Lung microvascular endothelial cell (primary cell): ENCODE measurements at places on chromosomes 2 and 18. TPM values are rescaled to one million over a fixed set of nuclear protein-coding genes. Genes with fewer than 3 reads are reported as not detected.

The DNAJC5G gene
- 0.44 and 1.4 TPM in 2 replicates for total RNA-seq

The PID1 gene
- under 0.01 and 0.20 TPM in 2 replicates for total RNA-seq

The LDLRAD4 gene
- total RNA-seq, result 6.3 and 22.2 TPM in 2 replicates

The LRRC30 gene
- not detected in 2 replicates for total RNA-seq

The AGFG1 gene
- 25.1 and 30.0 TPM in 2 replicates for total RNA-seq

The LIMS3 gene
- total RNA-seq, result 5.4 and 15.5 TPM in 2 replicates

The BOK gene
- total RNA-seq, result 37.7 and 113 TPM in 2 replicates
